MM.1S (cell line): ENCODE measurements at places on chromosomes 5 and 9.

- DNase-seq: no peak
Observed at GRCh38 chr9:95952471-95952870, 77.0 kb downstream of the ERCC6L2 start.

DNA sequence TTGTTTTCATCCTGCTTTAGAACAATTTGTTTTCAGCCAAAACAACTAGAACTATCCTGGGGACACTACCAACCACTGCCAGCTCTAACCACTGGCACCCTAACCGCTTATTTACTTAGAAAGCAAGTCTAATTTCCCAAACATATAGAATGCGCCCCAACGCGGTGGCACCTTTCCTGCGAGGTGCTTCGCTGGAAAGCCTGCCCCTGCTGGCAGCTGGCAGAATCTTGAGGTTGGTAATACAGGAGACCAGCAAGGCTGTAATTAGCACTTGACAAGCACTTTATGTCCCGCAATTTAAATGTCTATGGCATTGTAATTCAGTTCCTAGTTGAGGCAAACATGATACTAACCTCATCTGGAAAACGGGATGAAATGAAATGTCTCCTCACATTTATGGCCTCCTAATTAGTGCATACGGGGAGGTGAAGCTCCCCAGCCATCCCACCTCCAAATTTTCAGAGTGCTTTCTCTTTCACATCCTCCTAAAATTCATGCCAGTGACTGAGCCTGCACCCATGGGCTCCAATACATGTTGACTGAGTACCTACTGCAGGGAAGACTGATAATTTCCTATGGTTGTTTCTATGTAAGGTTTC, 30.4 kb downstream of the GABBR2 start:
- no peak for DNase-seq

- no peak for DNase-seq
Observed at GRCh38 chr5:171580502-171581265, 161.2 kb downstream of the FGF18 start.

- no peak for DNase-seq
Observed at GRCh38 chr9:12697719-12698118, 4.5 kb downstream of the TYRP1 start.
